ENCODE measurements at places on chromosomes 1 and 21. TPM values are rescaled to one million over a fixed set of nuclear protein-coding genes. Genes with fewer than 3 reads are reported as not detected.

- peaks cover 14% of the 10 kb centered on the region for H3K27me3 ChIP-seq
- H3K27ac ChIP-seq, result no peak overlapping the region
- H3K4me3 ChIP-seq, result no peak overlapping the region
Observed at GRCh38 chr1:157496121-157496526, 56.2 kb downstream of the FCRL5 start.

DNA sequence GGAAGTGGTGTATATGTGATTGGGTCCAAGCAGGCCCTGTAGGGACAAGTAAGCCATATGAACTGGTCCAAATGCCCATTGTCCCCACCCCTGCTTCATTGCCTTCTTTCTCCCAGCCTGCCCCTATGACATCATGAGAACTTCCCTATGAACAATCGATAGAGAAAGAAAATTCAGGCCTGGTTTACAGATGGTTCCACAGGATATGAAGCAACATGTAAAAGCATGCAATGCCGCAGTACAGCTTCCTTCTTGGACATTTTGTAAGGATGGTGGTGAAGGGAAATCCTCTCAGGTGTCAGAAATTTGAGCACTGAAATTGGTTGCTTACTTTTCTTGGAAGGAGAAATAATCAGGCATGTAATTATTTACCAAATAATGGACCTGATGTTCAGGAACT, 581.7 kb downstream of the MRPL39 start:
- H3K4me3 ChIP-seq, result no peak overlapping the region
- no peaks in the 10 kb centered on the region for H3K4me1 ChIP-seq
- DNase-seq, result no peak

DNA sequence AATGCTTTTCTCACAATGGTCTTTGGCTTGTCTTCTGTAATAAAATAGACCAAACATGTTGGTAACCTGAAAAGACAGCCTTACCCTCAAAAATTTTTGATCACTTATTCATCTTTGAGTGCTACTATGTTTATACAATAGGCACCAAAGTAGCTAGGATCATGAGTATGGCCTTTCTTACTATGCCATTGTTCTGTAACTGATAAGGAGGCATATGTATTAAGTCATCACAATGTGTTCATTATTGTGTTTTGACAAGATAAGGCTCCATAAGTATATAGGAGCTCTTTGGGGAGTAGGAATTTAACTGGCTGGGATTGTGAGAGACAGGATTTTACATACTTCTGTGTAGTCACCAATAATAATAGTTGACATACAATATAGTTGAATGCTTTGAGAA, 675 bp downstream of the TMCO2 start:
- H3K36me3 ChIP-seq, result no peaks in the 10 kb centered on the region
- no peak overlapping the region for H3K27ac ChIP-seq
- H3K4me1 ChIP-seq, result no peaks in the 10 kb centered on the region
- no peak for DNase-seq

DNA sequence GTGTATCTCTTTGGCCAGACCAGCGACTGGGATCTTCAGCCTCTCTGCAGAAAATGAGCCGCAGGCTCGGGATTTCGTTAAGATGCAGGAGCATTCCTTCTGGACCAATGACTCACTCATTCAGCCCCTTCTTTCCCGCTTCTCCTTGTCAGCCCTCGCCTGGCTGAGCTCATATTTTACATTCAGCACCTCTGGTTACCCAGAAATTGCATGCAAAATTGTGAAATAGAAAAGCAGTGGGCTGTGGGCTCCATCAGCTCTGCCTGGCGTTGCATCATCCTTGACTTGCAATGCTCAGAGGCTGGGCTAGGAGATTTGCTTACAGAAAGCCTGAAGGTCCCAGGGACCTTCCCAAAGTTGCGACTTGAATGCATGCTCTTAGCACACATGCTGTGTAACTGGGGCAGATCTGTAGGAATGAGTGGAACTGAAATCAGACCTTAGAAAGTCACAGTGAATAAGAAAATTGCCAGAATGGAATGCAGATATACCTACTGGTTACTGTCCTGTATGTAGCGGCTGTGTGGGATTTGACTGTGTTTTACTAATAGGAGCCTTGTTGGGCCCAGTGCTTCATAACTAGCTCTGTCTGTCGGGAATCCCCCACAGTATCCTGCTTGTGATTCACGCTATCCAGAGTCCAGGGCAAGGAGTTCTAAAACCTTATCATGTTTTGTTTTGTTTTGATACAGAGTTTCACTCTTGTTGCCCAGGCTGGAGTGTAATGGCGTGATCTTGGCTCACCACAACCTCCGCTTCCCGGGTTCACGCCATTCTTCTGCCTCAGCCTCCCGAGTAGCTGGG, 444.8 kb downstream of the KIF26B start:
- no peaks in the 10 kb centered on the region for H3K4me1 ChIP-seq
- no peaks in the 10 kb centered on the region for H3K36me3 ChIP-seq
- no peak overlapping the region for H3K27ac ChIP-seq

GRCh38 chr1:110548381-110548780, 29.4 kb upstream of the KCNA10 start:
- no peaks in the 10 kb centered on the region for H3K27me3 ChIP-seq
- no peaks in the 10 kb centered on the region for H3K36me3 ChIP-seq
- H3K4me3 ChIP-seq, result no peak overlapping the region
- no peak for DNase-seq
- H3K27ac ChIP-seq, result no peak overlapping the region

DNA sequence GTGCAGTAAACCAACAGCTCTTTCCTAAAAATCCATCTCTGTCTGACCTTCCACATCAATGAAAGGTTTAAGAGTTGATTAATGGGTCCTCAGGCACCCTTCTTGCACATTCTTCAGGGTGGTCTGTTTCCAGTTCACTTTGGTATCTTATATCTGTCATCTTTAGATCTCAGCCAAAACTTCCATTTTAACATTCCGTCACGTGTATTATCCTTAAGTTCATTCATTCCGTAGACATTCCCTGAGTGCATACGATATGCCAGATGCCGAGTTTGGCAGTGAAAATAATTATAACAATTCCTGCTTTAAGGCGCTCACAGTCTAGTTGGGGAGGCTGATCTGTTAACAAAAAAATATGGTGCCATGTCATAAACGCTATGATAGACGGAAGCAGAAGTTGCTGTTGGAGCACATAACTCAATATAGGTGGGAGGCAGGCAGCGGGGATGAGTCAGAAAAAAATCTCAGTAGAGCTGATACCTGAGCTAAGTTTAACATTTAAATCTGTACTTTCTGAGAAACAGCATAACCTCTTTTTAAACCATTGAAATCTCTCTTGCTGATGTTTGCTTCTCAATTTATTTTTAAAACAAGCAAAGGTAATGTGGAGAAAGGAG, 59.6 kb upstream of the HOOK1 start:
- H3K36me3 ChIP-seq, result no peaks in the 10 kb centered on the region
- no peaks in the 10 kb centered on the region for H3K4me1 ChIP-seq
- H3K27me3 ChIP-seq, result no peaks in the 10 kb centered on the region
- H3K27ac ChIP-seq, result no peak overlapping the region
- no peak for DNase-seq

DNA sequence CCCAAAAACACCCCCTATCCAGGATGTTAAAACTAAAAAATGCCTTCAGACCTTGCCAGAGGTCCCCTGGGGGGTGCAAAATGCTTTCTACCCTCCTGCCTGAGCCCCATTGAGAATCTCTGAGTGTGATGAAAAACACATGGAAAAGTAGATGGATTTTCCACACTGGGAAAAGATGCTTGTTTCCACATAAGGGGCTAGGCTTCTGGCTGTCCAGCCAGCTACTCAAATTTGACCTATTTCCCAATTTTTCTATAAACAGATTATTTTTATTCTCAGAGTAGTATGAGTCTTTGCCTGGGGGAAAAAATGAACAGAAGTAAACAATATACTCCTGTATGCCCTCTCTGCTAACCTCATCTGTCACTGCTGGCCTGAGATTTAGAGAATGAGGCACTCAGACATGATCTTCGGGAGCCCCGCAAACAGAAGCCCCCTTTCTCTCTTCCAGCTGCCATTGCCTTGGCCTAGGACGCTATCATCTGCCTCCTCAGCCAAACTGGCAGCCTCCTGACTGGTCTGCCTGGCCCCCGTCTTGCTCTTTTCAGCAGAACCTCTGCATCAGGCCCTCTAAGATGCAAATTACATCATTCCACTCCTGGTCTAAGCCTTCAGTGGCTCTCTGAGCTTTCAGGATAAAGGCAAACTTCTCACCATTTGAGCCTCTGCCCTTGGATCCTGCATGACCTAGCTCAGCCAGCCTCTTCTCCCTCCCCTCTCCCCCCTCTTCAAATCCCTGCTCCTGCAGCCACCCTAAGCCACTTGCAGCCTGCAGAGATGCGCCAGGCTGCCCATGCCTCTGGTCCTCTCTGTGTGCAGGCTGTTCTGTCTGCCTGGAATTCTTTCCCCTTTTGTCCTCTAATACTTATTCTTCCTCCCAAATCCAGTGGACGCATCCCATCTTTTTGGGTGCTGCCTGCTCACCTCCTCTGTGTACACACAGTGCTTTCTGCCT, 39.7 kb upstream of the TMEM125 start:
- peaks cover 23% of the 10 kb centered on the region for H3K27me3 ChIP-seq
- H3K4me3 ChIP-seq, result no peak overlapping the region
- no peaks in the 10 kb centered on the region for H3K4me1 ChIP-seq
- H3K27ac ChIP-seq, result no peak overlapping the region
- no peak for DNase-seq
- H3K36me3 ChIP-seq, result no peaks in the 10 kb centered on the region

- H3K4me1 ChIP-seq, result no peaks in the 10 kb centered on the region
- H3K27ac ChIP-seq, result peak overlapping the region; percentile 2
- peaks cover 8% of the 10 kb centered on the region for H3K36me3 ChIP-seq
- DNase-seq, result peak; percentile 66
- H3K4me3 ChIP-seq, result no peak overlapping the region
Observed at GRCh38 chr1:36285443-36286101, 20.6 kb upstream of the SH3D21 start.

- peak overlapping the region; percentile 76 for H3K27ac ChIP-seq
- H3K4me3 ChIP-seq, result peak overlapping the region; percentile 85
- peaks cover 17% of the 10 kb centered on the region for H3K4me1 ChIP-seq
- H3K27me3 ChIP-seq, result no peaks in the 10 kb centered on the region
Observed at GRCh38 chr1:197774466-197775281, 606 bp downstream of the DENND1B start.

- no peak overlapping the region for H3K4me3 ChIP-seq
- H3K36me3 ChIP-seq, result no peaks in the 10 kb centered on the region
- DNase-seq, result no peak
- H3K27ac ChIP-seq, result peak overlapping the region; percentile 88
Observed at GRCh38 chr1:89602871-89603404, 30.0 kb upstream of the LRRC8C start.

FBXO2 gene
- total RNA-seq, result 8.4 TPM

CIART gene
- 0.63 TPM for total RNA-seq

TOR1AIP1 gene
- 44.7 TPM for total RNA-seq

FCRL1 gene
- 11.9 TPM for total RNA-seq

CELA2B gene
- total RNA-seq, result 0.30 TPM

MEGF6 gene
- total RNA-seq, result 72.6 TPM

SHISAL2A gene
- total RNA-seq, result 38.4 TPM

TLR5 gene
- total RNA-seq, result 2.5 TPM
